ENCODE measurements at places on chromosomes 1 and 21.

GRCh38 chr1:51966559-51966958 is 23.9 kb downstream of the RAB3B start:
- DNase-seq = no peak

GRCh38 chr1:239276051-239276450 is 110.3 kb upstream of the CHRM3 start:
- no peak for DNase-seq

DNA sequence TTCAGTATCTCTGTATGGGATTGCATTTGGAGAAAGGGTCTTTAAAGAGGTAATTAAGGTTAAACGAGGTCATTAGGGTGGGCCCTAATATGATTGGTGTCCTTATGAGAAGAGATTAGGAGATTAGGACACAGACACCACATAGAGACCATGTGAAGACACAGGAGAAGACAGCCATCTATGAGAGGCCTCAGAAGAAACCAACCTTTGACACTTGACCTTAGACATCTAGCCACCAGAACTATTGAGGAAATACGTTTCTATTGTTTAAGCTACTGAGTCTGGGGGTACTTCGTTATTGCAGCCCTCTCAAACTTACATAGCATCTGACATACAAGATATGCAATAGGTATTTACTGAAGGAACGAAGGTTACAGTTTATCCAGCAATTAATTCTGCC is 7.3 kb upstream of the VPS45 start:
- DNase-seq = no peak

DNA sequence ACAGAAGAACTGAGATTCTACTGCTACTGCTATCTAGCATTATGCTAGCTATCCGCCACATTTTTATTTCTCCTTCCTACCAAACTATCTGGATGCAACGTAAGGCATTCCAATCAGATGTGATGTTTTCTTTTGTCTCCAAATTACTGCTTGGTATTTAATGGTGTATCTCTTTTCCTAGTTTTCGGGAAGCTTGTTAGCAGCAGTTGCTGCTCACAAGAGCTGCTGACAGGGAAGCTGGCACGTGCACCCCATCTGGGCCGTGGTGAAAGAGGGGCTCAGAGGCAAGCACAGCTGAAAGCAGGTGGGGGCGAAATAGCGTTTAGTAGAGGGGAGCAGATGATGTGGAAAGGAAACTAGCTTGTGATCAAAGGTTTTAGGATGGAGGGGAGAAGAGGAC is 57.3 kb downstream of the JAK1 start:
- no peak for DNase-seq

DNA sequence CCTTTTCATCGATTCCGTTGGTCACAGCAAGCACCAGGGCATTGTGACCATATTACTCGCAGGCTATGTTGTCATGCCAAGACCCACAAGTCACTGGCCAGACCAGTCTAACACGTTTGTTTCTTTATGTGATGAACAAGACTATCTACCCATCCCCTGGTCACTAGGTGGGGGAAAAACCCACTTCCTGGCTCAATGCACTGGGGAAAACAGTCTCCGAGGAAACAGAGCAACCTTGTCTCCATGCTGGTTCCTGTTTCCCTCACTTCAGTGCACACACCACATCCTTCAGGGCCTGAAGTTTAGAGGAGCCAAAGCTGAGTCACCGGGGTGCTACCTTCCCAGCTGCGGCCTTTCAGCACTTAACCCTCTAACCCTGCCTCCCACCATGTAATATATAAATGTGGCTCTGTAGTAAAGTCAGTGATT is 20.9 kb downstream of the ERICH3 start:
- DNase-seq = peak; percentile 0

- DNase-seq = no peak
These were observed 35.8 kb upstream of the OLFM3 start for GRCh38 chr1:102032534-102032933.

- DNase-seq = peak; percentile 87
These were observed 5.8 kb upstream of the MX1 start for GRCh38 chr21:41419921-41420862.

- DNase-seq = no peak
These were observed 94.6 kb upstream of the AKT3 start for GRCh38 chr1:243944429-243945160.

- no peak for DNase-seq
These were observed 86.6 kb upstream of the EDN2 start for GRCh38 chr1:41571041-41571440.

DNA sequence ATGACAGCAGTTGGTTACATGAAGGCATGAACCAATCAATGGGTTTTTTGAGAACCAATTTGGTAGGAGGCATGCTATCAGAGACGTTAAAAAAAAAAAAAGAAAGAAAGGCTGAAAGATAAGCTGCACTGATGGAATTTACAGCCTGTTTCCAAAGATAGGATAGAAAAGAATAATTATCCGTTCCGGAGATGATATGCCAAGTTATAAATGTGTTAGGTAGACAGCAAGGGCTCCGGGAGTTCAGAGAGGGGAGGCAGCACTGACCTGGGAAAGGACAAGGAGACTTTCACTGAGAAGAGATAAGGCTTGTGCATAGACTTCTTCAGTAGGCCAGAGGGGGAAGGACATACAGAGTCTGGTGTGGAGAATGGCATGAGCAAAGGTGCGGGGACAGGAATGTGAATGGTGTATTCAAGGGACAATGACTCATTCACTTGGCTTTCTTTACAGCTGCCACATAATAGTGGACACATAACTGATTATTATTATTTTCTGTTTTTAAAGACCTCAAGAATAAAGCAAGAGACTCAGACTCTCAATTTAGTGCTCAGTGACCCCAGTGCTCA is 24.8 kb upstream of the ACBD6 start:
- DNase-seq = peak; percentile 52

- DNase-seq = no peak
These were observed 163.8 kb downstream of the COL24A1 start for GRCh38 chr1:85992791-85993190.

DNA sequence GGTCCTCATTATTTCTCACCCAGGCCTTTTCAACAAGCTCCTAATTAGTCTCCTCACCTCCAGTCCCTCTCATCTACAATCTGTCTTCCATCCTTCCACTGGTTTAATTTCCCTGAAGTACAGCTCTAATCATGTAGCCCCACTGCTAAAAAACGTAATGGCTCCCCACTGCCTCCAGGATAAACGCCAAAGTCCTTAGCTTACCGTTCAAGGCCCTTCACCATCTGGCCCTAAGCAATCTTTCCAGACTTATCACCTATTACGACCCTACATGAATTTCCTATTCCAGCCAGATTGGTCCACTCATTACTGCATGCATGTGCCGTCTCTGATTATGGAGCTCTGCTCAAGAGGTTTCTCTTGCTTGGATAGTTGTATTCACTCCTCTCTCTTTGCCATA is 83.1 kb upstream of the DAB1 start:
- DNase-seq = no peak

All from RKO (cell line).